ENCODE measurements at places on chromosomes 11 and 22.

DNA sequence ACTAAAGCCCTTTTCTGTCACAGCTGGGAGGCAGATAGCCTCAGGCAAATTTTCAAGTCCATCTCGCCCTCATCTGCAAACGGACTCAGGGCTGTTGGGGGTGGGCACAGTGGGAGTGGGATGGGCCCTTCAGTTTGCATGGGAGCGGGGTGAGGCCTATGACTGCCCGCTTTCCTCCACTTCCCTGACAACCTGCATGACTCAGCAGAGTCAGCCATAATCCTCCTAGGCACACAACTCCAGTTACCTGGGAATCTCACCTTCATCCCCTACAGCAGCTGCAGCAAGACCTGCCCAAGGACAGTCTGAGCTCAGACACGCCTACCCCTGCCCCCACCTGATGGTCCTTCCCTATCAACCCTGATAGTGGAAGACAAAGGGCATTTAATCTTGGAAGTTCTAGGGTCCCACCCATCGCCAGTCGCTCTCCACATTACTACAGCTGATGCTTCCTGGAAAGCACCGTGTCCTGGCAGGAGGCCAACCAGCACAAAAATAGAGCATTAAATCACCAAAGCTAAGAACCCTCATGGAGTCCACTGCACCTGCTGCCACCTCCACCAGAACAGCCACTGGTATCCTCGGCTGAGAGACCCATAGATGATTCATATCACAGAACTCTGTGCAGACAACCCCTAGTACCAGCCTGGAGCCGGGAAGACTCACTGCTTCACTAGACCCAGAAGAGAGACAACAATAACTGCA lies 319.3 kb downstream of the DCDC1 start:
- no peak for DNase-seq

- DNase-seq, result no peak
Measured at GRCh38 chr11:85947431-85948272, 92.5 kb downstream of the CCDC83 start.

DNA sequence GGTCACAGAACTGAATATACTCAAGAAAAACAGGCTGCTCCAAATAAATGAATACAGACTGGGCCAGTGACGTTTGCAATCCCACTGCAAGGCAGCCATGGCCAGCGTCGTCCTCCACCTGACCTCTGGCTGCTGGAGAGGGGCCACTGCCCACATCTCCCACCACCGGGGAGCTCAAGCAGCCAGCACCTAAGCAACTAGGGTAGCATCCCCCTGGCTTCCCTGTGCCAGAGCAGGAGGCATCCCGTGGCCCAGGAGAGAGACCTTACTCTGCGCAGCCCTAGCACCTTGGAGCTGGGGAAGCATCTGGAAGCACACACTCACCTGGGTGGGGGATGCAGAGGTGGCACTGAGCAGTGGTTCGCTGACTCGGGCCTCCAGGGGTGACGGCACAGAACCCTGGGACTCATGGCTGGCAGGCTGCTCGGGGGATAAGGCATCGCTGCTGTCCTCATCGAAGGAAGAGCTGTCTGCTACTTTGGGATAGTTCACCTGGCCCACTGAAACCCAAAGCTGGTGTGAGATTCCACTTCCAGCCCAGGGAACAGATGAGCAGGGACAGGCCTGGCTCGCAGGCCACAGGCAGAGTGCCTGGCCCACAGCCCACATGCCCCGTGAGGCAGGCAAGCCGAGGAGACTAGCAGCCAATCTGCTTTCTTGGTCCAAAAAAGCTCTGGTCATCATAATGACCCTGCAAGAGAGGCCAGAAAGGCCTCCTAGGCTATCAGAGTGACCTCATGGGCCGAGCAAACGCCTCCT lies 53.7 kb downstream of the SGSM3 start:
- DNase-seq, result no peak

DNA sequence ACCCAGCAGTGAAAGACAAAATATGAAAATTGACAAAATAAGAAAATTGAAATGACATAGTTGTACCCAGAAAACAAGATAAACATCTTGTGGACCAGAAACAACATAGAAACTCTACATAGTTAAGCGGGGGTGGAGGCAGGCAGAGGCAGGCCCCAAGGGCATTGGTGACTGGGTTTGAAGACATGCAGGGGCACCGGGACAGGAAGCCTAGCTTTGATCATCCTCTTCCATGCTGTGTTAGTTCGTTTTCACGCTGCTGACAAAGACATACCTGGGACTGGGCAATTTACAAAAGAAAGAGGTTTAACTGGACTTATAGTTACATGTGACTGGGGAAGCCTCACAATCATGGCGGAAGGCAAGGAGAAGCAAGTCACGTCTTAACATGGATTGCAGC lies 33.5 kb upstream of the CRTAM start:
- DNase-seq, result no peak

- no peak for DNase-seq
Measured at GRCh38 chr11:45079943-45080719, 66.3 kb upstream of the PRDM11 start.

GRCh38 chr11:65440831-65441499 lies 18.4 kb downstream of the NEAT1 start:
- no peak for DNase-seq

DNA sequence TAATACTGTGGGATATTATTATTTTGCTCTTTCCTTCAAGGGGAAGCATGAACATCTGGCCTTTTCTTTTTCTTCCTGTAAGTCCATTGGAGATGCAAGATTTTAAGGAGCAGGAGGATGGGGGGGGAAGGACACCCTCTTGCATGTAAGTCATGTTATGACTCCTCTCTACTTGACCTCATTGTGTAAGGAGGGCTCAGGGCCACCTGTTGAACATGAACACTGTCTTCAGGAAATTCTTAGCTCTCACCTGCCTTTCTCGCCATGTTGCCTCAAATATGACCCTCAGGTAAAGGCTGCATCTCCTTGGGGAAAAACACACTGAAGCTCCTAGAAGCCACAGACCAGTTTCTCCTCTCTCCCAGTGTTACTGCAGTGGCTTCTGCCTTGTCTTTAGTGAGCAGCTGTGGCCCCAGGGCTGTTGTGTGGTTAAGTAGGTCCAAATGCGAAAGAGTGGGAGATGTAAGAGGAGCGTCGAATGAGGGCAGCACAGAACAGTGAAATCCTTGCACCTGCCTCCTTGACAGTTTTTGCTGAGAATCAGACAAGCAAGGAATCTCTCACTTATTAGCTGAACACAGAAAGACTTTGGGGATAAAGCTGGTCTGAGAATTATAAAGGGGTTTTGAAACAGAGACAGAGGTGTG lies 1.3 kb upstream of the RAG1 start:
- DNase-seq, result no peak

DNA sequence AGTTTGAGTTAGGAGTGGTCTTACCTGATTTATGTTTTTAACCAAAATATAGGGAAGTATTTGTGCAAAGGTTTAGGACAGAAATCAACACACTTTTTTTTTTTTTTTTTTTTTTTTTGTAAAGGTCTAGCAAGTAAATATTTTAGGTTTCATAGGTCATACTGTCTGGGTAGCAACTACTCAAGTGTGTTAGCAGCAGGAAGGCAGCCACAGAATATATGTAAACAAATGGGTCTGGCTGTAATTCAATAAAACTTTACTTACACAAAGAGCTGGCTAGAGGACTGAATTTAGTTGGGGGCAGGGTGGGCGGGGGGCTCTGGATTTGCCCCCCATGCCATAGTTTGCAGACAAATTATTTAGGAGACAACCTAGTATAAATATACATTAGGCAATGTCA lies 510.4 kb downstream of the NELL1 start:
- DNase-seq, result no peak

GRCh38 chr22:36507518-36508010 lies 724 bp upstream of the FOXRED2 start:
- DNase-seq, result no peak

DNA sequence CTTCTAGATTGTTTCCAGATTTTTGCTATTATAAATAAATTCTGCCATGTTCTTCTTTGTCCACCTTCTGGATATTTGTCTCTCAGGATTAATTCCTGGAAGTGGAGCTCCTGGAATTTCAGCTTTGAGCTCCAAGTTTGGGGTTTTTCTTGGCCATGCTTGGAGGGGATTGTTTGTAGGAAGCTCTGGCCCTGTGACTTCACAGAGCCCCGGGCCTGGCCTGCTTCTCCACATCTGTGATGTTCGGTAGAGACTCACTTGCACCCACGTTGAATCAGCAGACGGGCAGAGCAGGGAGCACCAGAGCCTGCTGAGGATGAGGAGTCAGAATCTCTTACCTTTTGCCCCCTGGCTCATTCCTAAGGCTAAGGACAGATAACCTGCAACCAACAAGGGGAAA lies 35.7 kb downstream of the LRRC32 start:
- no peak for DNase-seq

- DNase-seq, result no peak
Measured at GRCh38 chr22:35353318-35353717, 27.6 kb upstream of the HMOX1 start.

DNA sequence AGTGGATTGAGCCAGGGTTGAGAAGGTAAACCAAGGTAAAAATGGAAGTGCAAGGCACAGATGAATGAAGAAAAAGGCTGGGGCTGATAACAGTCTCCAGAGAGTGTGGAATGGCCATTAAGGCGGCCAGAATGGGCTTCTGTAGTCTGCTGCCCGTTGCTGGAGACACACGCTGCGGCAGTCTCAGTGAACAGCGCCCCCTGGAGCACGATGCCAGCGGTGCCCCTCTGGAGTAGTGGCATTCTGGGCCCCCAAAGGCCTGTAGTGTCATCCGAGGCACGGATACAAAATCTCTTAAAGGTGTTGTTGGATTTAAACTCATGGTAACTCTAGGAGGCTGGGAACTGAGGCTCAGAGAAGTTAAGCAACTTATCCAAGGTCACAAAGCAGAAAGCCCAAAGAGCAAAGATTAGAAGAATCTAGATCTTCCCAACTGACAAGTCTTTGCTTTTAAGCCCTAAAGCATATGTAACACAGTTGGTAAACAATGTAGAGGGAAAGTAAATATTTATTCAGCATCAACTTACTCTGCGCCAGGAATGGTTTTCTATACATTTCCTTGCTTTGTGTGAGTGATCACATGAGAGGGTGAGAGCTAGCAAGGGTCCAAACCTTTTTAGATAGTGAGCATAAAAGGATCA lies 18.2 kb downstream of the KCNJ1 start:
- DNase-seq, result peak; percentile 64
